Uterus (tissue), 4 donors: ENCODE measurements at places on chromosomes 2 and 18. TPM values are rescaled to one million over a fixed set of nuclear protein-coding genes. Genes with fewer than 3 reads are reported as not detected.

SPDYA gene
- total RNA-seq, result not detected

HOXD4 gene
- total RNA-seq, result 16.5 TPM

LYPD6 gene
- 0.29 TPM for total RNA-seq

ZNF397 gene
- 6.1 TPM for total RNA-seq

SUMO1 gene
- total RNA-seq, result 45.6 TPM

ICA1L gene
- 10.0 TPM for total RNA-seq

CIDEA gene
- not detected for total RNA-seq

MC5R gene
- not detected for total RNA-seq

IAH1 gene
- 59.1 TPM for total RNA-seq

SCYGR1 gene
- not detected for total RNA-seq
